Adrenal gland (tissue), 19 donors: ENCODE measurements at places on chromosomes 3 and 15. TPM values are rescaled to one million over a fixed set of nuclear protein-coding genes. Genes with fewer than 3 reads are reported as not detected.

GRCh38 chr15:91099616-91099994 lies 452 bp upstream of the SV2B start:
- H3K4me3 ChIP-seq = peak overlapping the region; percentile 19
- no peak overlapping the region for H3K27ac ChIP-seq
- no peaks in the 10 kb centered on the region for H3K36me3 ChIP-seq
- H3K4me1 ChIP-seq = peaks cover 8% of the 10 kb centered on the region
- peaks cover 30% of the 10 kb centered on the region for H3K27me3 ChIP-seq
- peak; percentile 22 for DNase-seq

Gene GOLGA8R
- total RNA-seq = 4.3 TPM

DNA sequence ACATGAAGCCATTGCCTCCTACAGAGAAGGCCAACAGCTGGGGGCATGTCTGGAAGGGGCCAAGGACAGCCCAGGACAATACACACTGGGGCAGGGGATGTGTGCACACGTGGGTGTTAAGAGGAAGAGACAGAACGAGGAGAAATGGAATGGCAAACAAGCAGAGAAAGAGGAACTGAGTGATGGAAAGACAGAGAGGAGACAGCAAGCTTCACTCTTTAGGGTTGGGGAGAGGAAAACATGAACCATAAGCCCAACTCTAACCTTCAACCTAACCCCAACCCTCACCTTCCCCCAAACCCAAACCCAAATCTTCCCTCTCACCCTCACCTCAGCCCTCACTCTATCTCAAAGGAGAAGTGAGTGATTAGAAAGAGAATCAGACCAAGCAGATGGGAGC lies 11.9 kb upstream of the PARL start:
- H3K4me1 ChIP-seq = no peaks in the 10 kb centered on the region
- no peak overlapping the region for H3K27ac ChIP-seq
- no peak overlapping the region for H3K4me3 ChIP-seq
- no peak for DNase-seq
- no peaks in the 10 kb centered on the region for H3K36me3 ChIP-seq
- peaks cover 4% of the 10 kb centered on the region for H3K27me3 ChIP-seq

DNA sequence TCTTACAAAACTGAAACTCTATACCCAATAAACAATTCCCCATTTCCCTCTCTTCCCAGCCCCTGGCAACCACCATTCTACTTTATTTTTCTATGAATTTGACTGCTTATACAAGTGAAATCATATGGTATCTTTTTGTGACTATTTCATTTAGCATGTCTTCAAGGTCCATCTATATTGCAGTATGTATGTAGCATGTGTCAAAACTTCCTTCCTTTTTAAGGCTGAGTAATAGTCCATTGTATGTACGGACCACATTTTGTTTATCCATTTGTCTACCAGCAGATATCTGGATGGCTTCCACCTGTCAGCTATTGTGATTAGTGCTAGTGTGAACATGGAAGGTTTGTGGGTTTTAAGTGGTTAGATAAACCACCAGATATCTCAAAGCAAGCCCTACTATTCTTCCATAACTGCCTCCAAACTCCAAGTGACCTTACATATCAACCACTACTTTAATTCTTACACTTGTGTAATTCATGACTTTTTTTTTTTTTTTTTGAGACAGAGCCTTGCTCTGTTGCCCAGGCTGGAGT lies 134.7 kb downstream of the TMCC1 start:
- H3K36me3 ChIP-seq = no peaks in the 10 kb centered on the region
- no peak for DNase-seq
- no peak overlapping the region for H3K27ac ChIP-seq

DNA sequence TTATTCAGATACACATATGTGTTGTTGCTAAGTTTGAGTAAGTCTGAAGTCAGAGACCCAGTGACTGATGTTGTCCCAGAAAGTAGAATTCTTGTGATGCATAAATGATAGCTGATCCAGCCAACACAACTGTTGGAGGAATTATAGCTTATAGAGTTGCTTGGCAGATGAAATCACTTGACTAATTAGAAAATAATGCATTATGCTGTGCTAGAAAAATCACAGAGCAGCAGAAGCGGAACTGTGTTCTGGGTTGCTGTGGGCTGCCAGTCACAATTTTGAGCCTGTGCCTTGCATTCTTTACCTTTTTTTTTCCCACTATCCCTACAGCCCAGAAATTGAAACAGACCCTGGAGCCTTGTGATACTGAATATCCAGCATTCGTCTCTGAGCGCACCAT lies 90.0 kb upstream of the LRTM1 start:
- H3K36me3 ChIP-seq = no peaks in the 10 kb centered on the region
- H3K27me3 ChIP-seq = no peaks in the 10 kb centered on the region
- no peak overlapping the region for H3K27ac ChIP-seq
- no peaks in the 10 kb centered on the region for H3K4me1 ChIP-seq

- H3K4me3 ChIP-seq = no peak overlapping the region
- no peaks in the 10 kb centered on the region for H3K27me3 ChIP-seq
- peak overlapping the region; percentile 52 for H3K27ac ChIP-seq
- peaks cover 31% of the 10 kb centered on the region for H3K4me1 ChIP-seq
- peaks cover 34% of the 10 kb centered on the region for H3K36me3 ChIP-seq
These were observed 82.3 kb downstream of the RBPMS2 start for GRCh38 chr15:64693134-64693533.

DNA sequence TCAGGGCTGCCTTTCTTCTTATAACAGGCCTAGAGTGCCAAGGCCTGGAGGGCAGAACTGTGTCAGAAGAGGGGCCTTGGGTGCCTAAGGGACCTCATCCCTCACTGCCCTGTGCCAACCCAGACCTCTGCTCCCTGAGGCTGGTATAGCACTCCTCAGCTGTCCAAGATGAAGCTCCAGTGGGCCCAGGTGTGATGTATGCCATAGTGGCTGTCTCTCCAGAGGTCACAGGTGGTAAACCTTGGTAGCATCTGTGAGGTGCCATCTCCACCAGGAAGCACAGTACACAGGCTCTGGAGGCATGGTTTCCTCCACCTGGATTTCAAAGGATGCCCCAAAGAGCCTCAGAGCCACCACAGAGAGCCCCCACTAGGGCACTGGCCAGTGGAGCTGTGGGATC lies 12.3 kb upstream of the KLHL40 start:
- no peaks in the 10 kb centered on the region for H3K27me3 ChIP-seq
- H3K4me1 ChIP-seq = no peaks in the 10 kb centered on the region
- H3K36me3 ChIP-seq = no peaks in the 10 kb centered on the region
- no peak for DNase-seq
- no peak overlapping the region for H3K4me3 ChIP-seq

- H3K27me3 ChIP-seq = no peaks in the 10 kb centered on the region
- no peak overlapping the region for H3K4me3 ChIP-seq
- no peaks in the 10 kb centered on the region for H3K36me3 ChIP-seq
- no peaks in the 10 kb centered on the region for H3K4me1 ChIP-seq
These were observed 140.6 kb upstream of the PRICKLE2 start for GRCh38 chr3:64365877-64366276.

Gene CCK
- total RNA-seq = not detected

DNA sequence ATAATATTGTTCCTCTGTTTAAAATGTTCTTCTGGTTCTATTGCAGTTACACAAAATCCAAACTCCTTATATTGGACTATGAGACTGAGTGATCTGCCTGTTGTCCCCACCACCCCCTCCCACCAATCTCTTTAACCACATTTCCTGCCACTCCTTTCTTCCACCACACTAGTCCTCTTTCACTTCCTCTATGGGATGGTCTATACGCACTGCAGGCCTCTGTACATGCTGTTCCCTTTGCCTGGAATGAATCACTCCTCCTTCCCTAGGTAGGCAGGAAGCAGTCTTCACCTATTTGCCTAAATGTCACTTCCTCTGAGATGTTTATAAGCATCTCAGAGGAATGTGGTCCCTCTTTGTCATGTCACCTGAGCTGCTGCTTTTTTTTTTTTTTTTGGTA lies 4.0 kb downstream of the MAP2K1 start:
- H3K27ac ChIP-seq = no peak overlapping the region
- no peaks in the 10 kb centered on the region for H3K27me3 ChIP-seq
- peaks cover 8% of the 10 kb centered on the region for H3K4me1 ChIP-seq
